ENCODE measurements at places on chromosomes 2 and 18.

- DNase-seq = no peak
These were observed 614.6 kb downstream of the SUCLG1 start for GRCh38 chr2:83844490-83844889.

GRCh38 chr18:32763293-32763692, 9.5 kb downstream of the KLHL14 start:
- DNase-seq = no peak

GRCh38 chr2:50623244-50623643, 408.7 kb downstream of the NRXN1 start:
- DNase-seq = no peak

- DNase-seq = no peak
These were observed 36.7 kb downstream of the VIT start for GRCh38 chr2:36733215-36733614.

- peak; percentile 71 for DNase-seq
These were observed at the start of gene SATB2 for GRCh38 chr2:199457147-199458008. SATB2 (minus strand) TSS chr2:199457939; CDS start chr2:199456037, 1,902 bp downstream.

DNA sequence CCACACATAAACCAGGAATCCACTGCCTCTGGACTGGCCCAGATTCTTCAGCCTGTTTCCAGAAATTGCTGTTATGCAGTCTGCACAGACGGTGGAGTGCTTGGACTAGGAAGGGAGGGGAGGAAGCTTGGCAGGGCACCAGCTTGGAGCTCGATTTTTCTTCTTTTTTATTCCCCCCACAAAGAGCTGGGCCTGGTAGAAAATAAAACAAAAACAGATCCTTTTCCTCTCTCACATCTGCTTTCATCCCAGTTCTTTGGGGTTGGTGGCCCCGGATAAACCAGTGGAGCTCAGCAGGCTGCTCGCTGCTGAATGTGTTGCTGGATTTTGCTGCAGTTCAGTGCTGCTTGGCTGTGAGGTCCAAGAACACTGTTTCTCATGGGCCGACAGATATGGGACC, 16.0 kb downstream of the LRRTM1 start:
- DNase-seq = peak; percentile 8

DNA sequence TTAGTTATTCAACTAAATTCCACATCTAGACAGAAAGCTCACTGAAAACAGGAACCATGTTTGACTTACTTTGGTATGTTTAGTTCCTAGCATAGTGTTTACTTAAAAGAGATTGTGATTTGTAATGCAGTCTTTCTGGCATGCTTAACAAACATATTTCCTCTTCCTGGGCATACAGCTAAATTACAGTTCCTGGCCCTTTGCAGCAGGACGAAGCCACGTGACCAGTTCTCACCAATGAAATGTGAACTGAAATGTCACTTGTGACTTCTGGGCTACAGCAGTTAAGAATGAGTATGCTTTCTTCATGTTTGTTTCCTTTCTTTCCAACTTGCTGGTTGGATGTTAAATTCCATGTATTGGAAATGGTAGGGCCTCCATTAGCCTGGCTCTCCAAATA, 330.5 kb downstream of the FIGN start:
- no peak for DNase-seq

- no peak for DNase-seq
These were observed 38.3 kb upstream of the RAPGEF4 start for GRCh38 chr2:172697296-172697695.

GRCh38 chr2:9556121-9556743, 602 bp upstream of the ADAM17 start:
- DNase-seq = no peak

DNA sequence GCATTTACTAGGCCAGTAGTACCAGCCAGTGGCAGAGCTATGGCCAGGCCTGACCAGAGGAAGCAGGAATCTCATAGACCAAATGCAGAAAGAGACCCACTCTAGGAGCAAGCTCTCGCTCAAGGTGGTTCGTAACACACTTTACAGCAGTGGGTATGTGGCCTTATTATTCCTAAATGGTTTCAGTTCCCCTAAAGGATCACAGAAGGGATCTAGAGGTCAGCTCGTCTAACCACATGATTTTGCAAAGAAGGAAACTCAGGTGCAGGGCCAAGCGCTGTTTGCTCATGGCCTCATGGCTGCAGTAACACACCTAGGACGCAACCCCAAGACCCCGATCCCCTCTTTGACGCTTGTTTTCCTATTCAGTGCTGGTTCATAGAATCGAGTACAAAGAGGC, 65.5 kb upstream of the ATG16L1 start:
- DNase-seq = no peak

DNA sequence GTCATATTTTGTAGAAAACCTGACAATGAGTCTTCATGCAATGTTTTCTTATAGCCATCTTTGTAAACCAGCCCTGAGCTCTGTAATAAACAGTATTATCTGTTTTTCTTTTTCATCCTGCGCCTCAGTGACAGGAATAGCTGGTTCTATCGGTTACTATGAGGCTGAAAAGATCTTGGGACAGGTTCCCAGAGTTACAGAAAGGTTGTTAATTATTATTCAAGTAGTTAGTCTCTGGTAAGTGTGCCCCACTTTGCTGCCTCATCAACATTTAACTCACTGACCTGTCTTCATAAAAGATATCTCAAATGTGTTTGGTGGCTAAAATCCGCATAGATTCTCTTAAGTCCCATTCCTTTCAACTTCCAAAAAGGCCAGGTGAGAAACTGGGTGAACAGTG, 18.6 kb downstream of the ACAA2 start:
- DNase-seq = no peak

- peak; percentile 51 for DNase-seq
These were observed at the start of gene INPP4A for GRCh38 chr2:98444436-98445176. INPP4A (plus strand) TSS chr2:98444858; CDS start chr2:98520049, 75,191 bp downstream.

- DNase-seq = no peak
These were observed 157.8 kb upstream of the DAPL1 start for GRCh38 chr2:158637357-158637756.

- DNase-seq = no peak
These were observed 814 bp upstream of the RAB1A start for GRCh38 chr2:65130664-65131175.

DNA sequence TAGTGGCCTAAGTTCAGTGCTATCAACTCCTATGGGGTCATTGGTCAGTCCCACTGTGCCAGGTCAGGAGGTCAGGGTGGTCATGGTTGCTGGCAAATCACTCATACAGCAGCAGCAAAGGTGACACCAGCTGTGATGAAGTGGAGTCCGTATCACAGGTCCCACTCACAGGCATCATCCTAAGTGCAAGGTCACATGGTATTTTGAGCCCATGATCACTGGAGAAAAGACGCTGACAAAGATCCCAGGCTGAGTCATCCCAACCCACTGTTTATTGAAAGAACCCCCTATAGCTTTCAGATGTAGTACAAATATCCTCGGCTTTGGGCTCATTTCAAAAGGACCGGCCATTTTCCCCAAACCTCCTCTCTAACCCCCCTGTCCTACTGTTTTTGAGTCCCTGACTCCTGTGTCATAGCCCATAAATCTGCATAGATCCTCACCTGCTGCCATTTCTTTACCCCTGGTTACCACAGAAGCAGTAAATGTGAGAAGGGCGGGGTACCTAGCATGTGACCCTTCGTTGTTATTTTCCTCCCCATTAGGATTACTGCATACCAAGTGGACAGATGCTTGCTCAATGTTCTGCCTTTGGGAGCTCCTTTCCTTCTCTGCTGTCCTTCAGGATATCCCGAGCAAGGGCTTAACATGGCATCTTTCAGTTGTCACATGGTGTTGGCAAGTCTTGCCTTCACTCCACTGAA, 107.7 kb downstream of the COL6A3 start:
- peak; percentile 71 for DNase-seq
